Eye (tissue), 1 donor: ENCODE measurements at places on chromosomes 12 and 14.

DNA sequence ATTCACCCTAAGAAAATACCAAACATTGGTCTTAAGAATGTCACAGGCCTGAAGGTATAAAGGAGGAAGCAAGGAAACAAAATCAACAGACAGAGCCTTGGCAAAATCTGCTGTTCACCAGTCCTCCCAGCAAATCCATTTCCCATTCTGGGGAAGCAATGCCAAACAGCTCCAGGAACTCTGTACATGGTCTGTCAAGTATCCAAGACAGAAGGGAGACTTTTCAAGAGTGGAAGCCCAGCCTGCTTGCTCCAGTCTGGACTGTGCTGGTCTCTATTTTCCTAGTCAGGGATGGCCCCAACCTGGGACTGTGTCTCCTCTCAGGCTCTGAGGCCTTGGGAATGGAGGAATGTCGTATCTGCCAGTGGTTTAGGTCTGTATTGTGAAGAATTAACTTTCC, 251.5 kb downstream of the DAD1 start:
- DNase-seq = no peak

DNA sequence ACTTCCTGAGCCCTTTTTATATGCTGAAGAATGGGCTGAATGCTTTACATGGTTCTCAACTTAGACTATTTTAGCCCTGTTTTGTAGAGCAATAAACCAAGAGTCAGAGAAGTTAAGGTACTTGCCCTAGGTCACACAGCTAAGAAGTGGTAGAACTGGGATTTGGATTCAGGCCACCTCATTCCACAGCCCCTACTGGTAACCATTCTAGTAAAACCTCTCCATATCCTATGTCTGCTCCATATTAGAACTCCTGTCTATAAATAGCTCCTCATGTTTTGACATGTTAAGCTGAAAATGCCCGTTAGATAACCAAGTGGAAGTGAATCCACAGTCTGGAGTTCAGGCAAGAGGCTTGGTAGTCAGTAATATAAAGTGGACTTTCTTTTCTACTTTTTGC, 111.6 kb downstream of the HECTD4 start:
- DNase-seq = no peak

DNA sequence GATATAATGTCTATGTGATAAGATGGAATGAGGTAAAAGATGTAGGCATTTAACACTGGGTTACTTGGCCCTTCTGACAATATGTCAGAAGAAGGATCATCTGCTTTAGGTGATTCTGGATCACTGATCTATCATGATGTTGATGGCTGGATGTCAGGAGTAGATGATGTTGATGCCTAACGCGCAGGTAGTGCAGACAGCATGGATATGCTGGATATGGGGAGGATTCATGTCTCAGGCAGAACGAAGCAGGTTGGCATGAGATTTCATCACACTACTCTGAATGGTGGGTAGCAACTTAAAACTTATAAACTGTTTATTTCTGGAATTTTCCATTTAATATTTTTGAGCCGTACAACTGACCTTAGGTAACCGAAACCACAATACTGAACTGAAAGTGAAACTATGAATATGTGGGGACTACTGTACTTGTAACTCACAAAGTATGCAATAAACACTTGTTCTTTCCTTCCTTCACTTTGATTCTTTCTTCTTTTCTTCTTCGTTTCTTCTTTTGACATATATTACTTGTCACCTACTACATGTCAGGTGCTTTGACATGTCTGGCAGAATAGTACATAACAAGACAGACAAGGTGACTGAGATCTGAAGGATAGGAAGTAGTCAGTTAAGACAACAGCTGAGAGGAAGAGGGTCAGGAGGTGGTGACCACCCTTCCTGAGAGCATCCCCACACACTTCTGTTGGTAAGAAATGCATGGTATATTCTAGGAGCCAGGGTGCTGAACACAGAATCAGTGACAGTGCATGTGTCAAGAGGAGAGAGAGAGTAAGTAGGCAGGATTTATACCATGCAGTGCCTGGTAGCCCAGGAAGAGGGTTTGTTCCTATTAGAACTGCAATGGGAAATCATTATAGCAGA, 238.8 kb downstream of the PPFIA2 start:
- no peak for DNase-seq

GRCh38 chr14:104432611-104433231, 146.8 kb upstream of the C14orf180 start:
- DNase-seq = no peak

DNA sequence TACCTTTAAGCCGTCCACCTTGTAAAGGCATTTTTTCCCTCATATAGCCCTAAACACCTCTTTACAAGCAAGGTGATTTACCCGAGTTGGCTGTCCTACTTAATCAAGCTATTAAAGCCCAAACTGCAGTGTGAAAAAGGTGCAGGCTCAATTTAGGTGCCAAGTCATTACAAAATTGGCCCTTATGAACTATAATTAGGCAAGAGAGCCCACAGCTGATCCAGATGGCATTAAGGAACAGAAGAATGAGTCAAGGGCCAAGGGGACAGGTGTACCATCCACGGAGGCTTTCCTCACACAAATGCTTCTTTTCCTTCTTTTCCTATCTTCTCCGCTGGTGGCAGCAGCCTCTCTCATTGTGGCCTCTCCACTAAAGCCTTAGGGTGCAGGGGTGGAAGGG, 90.5 kb downstream of the TTC8 start:
- DNase-seq = no peak
